Fibroblast of the conjunctiva (primary cell): ENCODE measurements at places on chromosomes 6 and 20.
A peak's percentile ranks its signal among the peaks of the same experiment; 100 is the strongest.

DNA sequence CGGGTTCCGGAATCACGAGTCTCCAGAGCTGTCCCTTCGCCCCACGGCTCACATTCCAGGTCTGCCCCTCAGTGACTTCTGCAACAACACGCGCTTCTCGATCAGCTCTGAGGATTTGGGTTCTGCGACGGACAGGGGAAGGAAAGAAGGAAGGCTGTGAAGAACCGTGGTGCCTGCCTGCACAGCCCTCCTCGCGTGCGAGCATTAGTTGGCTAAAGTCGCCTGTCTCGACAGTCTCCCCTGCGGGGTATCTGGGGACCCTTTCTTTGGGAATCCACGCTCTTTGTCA, 23.1 kb downstream of the VPS52 start:
- no peak for DNase-seq

GRCh38 chr6:47241742-47242482, 67.8 kb downstream of the TNFRSF21 start:
- DNase-seq: no peak

DNA sequence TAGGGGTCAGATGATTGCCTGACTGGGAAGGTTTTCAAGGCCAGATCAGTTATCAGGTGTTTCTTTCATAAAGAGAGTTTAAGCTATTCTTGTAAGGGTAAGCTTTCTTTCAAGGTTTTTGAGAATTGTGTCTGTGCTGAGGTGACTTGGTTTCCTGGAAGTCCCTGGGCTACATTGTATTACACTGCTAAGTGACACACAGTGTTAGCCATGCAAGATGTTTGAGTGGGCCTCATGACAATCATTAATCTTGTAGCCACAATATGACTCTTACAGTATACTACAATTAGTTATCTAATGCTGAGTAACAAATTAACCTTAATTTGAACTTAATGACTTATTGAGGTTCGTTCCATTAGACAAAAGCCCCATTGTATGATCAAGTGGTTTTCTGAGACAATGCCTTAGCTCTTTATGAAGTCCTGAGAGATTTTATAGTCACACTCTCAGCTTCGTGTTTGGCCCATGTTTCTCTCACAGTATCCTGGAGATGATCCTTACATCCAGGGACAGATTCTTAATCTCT, 186.7 kb downstream of the RPS12 start:
- DNase-seq: no peak

- peak; percentile 20 for DNase-seq
Measured at GRCh38 chr20:44959638-44960102, 527 bp downstream of the TOMM34 start.

DNA sequence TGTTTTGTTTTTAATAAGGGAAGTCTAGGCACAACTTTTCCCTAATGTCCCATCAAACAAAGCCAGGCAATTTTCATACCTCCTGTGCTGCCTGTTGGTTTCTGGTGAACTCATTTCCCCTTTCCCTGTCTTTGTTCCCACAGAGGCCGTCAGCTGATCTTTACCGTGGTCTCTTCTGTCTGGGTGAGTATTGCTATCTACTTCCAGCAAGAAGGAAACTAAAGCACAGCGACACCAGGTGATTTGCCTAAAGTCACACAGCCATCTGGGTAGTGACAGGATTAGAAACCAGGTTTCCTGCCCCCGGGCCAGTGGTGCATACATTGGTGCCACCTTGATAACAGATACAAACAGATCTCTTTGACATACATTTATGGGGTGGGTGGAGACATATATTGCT, 59.6 kb downstream of the RAB44 start:
- DNase-seq: no peak

- no peak for DNase-seq
Measured at GRCh38 chr6:13635948-13636658, 21.0 kb downstream of the NOL7 start.

- DNase-seq: no peak
Measured at GRCh38 chr20:64234291-64234791, 21.2 kb upstream of the PCMTD2 start.

GRCh38 chr6:125013938-125014660, 51.9 kb downstream of the RNF217 start:
- DNase-seq: peak; percentile 72

GRCh38 chr20:51091406-51092195, 68.7 kb upstream of the KCNG1 start:
- no peak for DNase-seq

- no peak for DNase-seq
Measured at GRCh38 chr20:7855545-7855944, 84.7 kb downstream of the HAO1 start.

DNA sequence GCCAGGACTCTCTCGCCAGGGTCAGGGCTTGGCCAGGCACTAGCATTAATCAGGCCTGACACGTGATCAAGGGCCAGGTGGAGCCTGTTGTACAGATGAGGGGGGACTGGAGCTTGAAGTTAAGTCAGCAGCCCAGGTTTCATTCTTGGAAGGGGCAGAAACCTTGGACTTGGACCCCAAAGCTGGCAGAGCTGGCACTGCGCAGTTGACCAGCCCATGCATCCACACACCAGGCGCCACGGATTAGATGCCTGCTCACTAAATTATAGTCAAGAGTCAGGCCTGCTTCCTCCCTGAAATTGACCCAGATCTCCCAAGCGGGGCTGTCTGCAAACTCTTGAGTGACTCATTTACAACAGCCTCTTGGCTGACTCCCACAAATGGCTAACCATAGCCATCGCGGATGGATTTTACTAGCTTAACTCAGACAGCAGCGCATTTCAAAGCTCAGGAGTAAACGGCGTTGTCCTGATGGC, 4.1 kb upstream of the TAF4 start:
- DNase-seq: no peak

DNA sequence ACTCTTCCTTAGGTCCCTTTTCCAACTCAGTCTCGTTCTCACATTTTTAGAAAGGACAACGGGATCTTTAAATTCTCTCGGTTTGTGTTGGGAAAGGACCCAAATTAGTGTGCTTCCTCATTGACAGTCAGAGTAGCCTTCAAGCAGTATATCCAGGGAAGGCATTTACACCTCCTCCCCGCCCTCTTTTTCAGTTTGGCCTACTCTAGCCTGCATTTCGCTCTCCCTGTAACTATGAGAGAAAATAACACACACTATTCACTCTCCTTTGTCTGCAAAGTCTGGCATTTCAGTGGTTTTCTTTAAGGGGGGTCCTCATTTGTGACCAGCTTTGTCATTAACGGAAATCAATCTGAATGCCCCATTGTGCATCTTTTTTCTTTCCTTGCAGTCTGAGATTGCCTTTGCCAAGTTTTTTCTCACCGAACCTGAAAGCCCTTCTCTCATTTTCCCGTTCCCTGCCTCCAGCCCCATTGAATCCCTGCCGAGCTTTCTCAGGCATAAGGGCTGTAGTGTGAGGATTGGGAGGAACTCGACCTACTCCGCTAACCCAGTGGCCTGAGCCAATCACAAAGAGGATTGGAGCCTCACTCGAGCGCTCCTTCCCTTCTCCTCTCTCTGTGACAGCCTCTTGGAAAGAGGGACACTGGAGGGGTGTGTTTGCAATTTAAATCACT, 393 bp upstream of the FABP7 start:
- DNase-seq: no peak

DNA sequence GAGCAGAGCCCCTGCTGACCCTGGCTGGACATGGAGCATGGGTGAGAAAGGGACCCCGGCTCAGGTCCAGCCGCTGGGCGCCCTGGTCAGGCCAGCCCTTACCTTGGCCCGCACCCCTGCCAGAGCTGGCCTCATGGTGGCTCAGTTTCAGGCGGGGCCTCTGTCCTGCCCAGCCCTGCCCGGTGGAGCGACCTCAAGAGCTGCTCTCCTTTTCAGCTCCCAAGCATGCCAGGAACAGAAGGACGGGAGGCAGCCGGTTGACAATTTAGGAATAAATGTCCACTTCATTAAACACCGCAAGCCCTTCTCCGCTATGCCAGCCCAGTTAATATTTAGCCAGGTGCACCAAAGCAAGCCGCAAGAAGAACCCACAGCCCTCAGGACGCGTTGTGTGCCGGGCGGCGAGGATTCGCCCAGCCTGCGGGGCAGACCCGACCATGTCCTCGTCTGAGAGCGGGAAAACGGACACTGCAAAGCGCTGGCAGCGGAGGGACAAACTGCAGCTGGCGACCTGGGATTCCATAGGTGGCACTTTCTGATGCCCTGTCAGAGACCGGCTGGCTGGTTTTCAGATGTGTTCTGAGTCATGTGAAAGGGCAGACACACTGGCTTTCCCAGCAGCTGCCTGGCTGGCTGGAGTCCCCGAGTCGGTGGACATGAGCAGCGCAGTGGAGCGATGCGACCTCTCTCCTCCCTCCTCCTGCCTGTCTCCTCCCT, 221.9 kb downstream of the TTLL2 start:
- no peak for DNase-seq

DNA sequence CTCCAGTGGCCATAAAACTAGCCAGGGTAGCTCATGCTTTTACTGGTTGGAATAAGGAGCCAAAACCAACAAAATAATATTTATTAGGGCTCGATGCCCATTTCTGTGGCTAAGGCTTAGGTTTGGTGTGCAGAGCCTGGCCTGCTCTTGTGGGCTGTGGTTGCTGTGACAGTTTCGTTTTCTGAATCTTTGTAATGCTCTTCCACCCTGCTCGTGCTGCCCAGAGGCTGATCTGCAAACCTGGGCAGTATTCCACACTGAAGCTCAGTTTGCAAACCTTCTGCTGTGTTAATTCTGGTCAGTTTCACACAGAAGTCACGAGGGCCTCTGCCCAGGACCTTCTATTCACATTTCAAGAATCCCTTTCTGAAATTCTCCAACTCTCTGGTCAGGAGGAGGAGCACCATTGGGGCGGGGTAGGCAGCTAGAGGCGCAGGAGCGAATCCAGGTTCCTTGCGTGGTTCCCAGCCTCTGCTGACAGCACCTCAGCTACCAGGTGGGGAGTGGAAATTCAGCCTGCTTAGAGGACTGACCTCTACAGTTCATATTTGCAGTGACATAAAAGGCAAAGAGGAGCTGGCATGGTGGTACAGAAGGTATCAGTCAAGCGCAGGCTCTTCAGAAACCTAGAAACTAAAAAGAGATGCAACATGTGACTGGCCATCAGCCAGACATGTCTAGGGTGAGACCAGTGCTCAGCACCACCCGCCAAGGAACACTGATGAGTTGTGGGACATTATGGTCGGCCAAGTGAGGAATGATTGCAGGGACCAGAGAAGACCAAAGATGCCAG, 14.3 kb upstream of the C20orf144 start:
- DNase-seq: peak; percentile 69
